Frontal cortex (tissue), 4 donors: ENCODE measurements at places on chromosomes 12 and 14.

- DNase-seq = no peak
Observed at GRCh38 chr12:14454098-14454907, 88.8 kb downstream of the ATF7IP start.

GRCh38 chr12:51827925-51828818 lies 20.3 kb downstream of the FIGNL2 start:
- no peak for DNase-seq

GRCh38 chr12:4272424-4273272 lies 914 bp upstream of the CCND2 start:
- DNase-seq = no peak

GRCh38 chr14:77260631-77261030 lies 10.4 kb downstream of the NGB start:
- no peak for DNase-seq

DNA sequence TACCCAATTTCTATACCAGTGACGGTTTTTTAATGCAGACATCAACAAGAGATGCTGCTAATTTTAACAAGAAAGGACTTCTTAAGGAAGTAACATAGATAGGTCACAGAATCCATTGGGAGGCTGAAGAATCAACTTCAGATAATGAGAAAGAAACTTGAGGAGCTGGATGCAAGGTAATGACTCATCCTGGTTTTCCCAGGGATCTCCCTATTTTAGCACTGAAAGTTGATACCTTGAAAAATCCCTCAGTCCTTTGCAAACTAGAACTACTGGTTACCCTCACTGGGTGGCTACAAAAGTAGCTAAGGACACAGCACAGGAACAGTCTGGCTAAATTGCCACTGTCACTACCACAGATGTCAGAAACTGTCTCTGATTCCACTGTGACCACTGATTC lies 561.9 kb downstream of the FLRT2 start:
- DNase-seq = no peak

GRCh38 chr14:101017209-101017608 lies 113.7 kb upstream of the RTL1 start:
- DNase-seq = no peak

DNA sequence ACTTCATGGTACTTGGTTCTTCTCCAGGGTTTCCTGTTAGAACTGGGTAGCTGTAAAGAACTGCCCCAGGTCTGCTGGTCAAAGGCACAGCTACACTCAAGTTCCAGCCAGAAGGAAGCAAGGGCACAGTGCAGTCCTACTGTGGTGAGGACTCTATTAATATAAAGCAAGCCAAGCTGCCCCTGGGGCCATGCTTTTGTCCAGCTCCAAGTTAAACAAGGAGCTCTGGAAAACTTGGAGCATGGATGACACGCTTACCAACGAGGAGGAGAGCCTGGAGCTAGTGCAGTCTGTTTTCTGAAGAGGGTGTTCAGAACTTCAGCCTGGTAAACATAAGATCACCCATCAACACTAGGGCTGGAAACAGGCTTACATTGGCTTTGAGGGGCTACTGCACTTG lies 4.0 kb downstream of the FZD10 start:
- no peak for DNase-seq

GRCh38 chr12:89238593-89238992 lies 113.7 kb downstream of the DUSP6 start:
- DNase-seq = no peak

- DNase-seq = no peak
Observed at GRCh38 chr12:2679068-2679815, 115.5 kb upstream of the FKBP4 start.

DNA sequence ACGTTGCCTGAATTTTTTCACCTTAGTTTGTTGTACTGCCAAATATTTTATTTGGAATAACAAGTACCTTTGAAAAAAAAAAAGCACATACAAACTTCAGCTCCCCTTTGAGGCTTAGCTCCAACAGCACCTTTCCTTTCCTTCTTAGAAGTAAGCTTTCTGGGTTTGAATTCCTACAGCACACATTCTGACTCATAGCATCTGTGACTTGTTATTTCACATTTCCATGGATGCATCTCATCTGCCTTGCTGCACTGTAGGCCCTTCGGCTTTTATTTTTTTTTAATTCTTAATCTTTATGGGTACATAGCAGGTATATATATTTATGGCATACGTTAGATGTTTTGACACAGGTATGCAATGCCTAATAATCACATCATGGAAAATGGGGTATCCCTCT lies 7.2 kb downstream of the LGALS3 start:
- no peak for DNase-seq

- no peak for DNase-seq
Observed at GRCh38 chr14:104200106-104200505, 61.7 kb downstream of the KIF26A start.

GRCh38 chr12:124705545-124706138 lies 138.2 kb upstream of the NCOR2 start:
- no peak for DNase-seq

- DNase-seq = no peak
Observed at GRCh38 chr14:66842911-66843512, 335.1 kb downstream of the GPHN start.

GRCh38 chr14:75648066-75648838 lies 12.4 kb downstream of the ERG28 start:
- no peak for DNase-seq

DNA sequence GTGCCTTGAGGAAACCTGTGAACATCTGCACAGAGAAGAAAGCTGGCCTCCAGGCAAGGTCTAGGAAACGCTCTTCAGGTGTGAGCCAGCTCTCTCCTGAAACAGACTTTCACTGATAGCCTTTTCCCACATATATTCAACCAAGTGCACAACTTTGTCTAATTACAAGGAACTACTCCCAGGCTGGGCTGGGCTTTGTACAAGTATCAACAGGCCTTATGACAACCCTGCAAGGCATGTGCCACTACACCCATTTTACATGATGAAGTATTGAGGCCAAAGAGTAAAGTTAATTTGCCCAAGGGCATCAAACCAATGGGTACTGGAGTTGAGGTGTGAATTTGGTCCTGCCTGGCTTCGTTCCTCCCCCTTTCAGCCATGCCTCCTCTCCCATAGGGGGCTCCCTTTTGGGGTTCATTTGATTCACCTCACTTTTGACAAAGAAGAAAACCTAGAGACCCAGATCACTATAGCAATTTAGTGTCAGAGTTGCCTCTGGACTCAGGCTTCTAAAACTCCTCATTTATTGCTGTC lies 2.1 kb downstream of the CSRP2 start:
- no peak for DNase-seq

DNA sequence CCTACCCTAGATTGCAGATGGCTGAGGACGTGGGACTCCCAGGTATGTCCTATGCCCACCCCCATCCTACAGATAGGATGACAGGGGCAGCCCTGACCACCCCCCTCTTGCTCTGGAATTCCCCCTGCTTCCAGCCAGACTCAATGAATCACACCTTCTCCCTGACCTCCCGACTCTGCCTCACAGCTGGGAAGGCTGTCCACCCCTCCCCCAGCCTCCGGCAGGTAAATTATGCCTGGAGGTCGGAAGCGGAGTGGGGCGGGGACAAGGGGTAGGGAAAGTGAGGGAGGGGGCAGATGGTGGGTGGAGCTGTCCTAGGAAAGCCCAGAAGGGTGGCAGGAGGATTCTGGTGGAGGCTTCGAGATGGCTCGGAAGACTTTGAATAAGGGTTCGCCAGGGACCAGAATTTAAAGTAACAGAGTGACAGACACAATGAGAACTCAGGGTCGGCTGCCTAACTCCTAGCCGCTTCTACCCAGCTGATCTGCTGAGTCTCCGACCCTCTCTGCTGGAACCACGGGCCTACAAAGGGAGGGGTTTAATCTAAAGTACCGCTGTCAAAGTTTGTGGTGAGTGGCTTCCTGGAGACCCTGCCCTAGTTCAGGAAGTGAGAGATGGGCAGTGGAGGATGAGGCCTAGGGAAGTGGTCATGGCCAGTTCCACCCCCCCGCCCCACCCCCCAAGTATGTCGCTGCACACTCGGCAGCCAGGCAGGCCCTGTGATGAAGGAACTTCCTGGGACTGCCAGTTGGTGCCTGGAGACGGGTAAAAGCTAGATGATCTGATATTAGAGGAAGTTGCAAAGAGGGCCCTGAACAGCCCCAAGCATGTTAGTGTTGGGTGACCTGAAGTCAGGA lies 4.2 kb downstream of the PLEKHG3 start:
- DNase-seq = no peak

DNA sequence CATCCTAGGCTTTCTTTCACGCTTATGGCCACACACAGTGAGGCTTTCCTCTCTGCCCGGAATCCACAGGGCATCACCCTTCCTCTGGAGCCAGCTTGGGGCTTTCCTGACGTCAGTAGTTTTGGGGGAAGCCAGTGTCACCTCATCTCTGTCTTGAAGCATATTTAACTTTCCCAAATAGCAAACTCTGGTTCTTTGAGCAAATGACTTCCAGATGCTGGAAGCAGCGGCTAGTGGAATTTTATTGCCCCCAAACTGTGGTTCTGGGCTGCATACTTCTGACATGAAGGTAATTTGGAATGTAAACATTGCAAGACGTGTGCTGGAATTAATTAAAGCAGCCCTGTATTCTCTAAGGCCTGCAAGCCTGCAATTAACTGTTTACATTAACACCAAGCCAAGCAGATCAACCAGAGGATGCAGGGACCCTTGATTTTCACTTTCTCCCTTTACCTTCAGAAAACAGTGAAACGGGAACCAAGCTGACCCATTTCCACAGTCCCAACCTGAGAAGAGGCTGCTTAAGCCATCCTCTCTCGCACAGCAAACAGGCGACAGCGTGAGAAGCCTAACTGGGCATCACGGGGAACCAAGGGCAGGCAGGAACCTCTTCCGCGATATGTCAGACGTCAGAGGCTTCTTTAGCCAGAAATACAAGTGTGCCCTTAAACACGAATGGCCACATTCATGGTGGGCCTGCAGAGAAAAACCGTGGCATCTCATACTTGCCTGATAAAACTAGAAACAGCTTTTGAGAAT lies 258.4 kb downstream of the CACNA1C start:
- DNase-seq = no peak

- no peak for DNase-seq
Observed at GRCh38 chr12:44847403-44847802, 28.7 kb downstream of the NELL2 start.
